ENCODE measurements at places on chromosomes 13 and 19.

DNA sequence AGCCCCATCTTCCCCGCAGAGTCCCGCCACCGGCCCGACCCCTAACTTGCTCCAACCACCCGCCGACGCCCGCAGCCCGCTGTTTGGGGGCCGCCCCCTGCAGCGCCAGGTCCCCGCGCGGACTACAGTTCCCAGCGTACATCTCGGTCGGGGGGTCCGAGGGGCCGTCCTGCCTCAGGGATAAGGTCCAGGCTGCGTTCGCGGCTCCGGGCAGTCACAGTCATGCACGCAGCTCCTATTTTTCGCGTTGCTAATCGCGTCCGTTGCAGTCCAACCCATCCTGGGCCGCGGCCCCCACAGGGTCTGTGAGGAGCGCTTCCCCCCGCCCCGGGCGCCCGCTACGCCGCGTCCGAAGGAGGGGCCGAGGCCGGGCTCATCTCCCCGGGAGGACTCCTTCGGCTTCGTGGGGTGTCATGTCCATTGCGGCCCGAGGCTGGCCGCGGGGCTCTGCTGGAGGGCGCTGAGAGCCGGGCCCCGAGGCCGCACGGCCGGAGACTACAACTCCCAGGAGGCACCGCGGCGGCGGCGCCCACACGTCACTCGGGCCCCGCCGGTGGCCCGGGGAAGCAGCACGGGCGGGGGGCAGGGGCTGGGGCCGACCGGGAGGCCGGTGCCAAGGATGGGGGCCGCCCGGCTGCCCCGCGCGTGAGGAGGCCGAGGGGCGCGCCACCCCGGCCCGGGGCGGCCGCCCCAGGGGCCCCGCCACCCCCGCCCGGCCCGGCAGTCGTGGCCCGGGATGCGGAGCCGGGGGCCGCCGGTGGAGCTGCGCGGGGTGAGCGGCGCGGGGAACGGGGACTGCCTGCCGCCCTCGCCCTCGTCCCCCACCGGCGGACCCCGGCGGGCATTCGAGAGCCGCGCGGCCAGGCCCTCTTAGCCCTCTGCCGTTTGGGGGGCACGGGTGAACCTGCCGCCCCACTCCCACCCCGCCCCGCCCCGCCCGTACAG lies at the start of gene MAP3K10:
TSS of gene MAP3K10 (plus strand) at position 536 of the 945 bp plus-strand sequence. CDS start 606 bp downstream, outside the sequence.
- DNase-seq, result peak; percentile 61

GRCh38 chr13:98992355-98992754 lies 14.5 kb upstream of the DOCK9 start:
- DNase-seq, result no peak

- DNase-seq, result no peak
Observed at GRCh38 chr13:59665732-59666131, 498.0 kb downstream of the DIAPH3 start.

DNA sequence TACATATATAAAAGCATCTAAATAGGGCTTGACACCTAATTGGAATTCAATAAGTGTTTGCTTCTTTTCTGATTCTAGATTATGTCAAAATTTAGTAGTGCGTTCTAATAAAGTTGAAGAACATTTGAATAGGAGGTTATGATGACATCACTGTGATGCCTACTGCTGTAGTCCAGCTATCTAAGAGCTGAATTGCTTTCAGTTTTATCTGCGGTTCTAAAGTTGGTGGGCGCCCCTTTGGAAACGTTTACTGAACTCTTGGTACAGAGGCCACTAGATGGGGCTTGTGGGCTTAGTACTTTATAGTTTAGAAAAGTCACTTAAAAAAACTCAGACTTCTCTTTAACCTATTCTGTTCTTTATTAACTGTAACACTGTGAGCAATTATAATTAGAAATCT lies 776.9 kb downstream of the GPC5 start:
- no peak for DNase-seq

GRCh38 chr19:1451916-1452801 lies 2.2 kb downstream of the APC2 start:
- peak; percentile 82 for DNase-seq

DNA sequence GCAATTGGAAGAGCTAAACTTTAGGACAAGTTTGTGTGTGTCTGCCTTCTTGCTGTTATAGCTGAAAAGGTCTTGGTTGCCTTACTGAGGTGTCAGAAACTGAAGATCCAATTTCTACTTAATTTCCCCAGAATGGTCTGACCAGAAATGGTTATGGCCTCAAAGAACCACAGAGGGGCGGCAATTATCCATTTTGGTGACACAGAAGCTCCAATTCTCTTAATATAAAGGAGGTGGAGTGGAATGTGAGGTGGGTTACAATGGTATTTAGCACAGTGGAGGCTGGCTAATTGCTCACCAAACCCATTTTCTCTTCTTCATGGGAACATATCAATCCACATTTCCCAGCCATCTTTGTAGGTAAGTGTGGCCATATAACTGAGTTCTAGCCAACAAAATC lies 1157.2 kb downstream of the OLFM4 start:
- DNase-seq, result no peak

GRCh38 chr19:12907166-12907565 lies 11.9 kb downstream of the SYCE2 start:
- no peak for DNase-seq

DNA sequence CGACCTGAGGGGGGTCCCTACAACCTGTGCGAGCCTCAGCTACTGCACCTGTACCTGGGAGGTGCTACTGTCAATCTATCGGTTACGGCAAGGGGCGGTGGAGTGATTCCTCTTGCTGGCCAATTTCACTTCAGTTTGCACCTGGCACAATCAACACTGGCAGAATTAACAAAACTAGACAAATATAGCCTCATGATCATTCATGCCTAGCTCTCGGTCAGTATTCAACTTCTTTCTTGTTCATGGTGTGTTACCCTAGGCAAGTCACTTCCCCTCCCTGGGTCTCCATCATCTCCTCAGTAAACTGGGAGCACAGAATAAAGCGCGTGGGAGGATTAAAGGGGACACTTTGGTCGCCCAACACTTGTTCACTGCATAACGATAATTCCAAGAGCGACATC lies 618 bp downstream of the HAUS8 start:
- no peak for DNase-seq

GRCh38 chr13:110536006-110536693 lies 25.4 kb downstream of the RAB20 start:
- DNase-seq, result peak; percentile 44

- DNase-seq, result no peak
Observed at GRCh38 chr13:78762825-78763224, 103.9 kb upstream of the OBI1 start.

DNA sequence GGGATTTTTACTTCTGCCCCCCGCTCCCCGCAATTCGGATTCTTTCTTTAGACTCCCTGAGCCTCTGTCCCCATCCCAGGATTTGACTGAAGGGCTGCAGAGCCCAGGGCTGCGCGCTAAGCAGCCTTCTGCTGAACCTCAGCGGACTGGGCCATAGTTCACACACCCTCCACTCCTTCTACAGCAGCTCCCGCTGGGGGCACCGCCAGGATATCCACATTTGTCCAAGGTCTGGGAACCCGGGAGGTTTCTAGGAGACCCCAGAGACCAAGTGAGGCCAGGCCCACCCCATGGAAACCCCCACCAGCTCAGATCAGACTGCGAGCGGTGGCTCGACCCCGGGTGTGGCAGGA lies 463.3 kb downstream of the ITGBL1 start:
- DNase-seq, result no peak

- no peak for DNase-seq
Observed at GRCh38 chr13:29849071-29849631, 1.3 kb downstream of the UBL3 start.

DNA sequence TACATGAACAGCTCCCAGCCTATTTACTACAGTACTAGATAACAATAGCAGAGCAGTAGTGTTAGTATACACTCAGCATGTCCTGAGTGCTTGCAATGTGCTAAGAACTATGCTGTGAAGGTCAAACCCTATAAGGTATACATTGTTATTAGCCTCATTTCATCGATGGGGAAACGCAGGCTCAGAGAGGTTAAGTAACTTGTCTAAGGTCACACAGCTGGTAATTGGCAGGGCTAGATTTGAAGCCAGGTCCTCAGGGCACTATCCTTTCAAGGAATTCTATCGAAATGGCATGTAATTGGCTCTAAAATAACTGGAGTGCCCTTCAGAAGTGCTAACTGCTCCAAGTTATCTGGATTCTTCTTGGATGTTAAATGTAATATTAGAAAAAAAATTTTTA lies 295.6 kb downstream of the ZNF536 start:
- DNase-seq, result no peak

DNA sequence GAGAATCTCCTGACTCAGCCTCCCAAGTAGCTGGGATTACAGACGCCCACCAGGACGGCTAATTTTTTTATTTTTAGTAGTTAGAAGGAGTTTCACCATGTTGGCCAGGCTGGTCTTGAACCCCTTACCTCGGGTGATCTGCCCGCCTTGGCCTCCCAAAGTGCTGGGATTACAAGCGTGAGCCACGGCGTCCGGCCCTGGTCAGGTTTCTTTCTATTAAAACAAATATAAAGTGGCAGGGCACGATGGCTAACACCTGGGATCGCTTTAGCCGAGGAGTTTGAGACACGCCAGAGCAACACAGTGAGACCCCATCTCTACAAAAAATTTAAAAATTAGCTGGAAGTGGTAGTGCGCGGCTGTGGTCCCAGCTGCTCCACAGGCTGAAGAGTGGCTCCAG lies 1.5 kb upstream of the MED25 start:
- DNase-seq, result no peak

DNA sequence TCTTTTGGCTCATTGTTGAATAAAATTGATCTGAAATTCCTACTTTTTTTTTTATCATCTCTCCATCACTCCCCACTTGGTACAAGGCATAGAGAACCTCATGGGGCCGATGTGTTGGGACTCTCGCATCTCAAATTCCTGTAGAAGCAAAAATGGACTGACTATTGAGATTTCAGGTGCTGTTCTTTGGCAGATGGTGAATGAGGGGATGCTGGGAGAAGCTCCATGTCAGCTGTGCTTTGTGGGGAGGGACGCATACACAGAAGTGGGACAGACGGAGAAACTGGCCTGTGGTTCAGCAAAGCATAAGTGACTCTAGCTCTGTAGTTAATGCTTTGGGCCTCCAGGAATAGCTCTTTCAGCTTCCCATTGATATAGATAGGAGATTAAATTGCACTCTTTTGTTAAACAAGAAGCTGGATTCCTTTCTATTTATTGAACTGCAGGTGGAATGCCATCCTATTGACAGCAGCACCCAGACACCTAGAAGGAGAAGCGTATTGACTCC lies 194.5 kb upstream of the RNF113B start:
- no peak for DNase-seq

DNA sequence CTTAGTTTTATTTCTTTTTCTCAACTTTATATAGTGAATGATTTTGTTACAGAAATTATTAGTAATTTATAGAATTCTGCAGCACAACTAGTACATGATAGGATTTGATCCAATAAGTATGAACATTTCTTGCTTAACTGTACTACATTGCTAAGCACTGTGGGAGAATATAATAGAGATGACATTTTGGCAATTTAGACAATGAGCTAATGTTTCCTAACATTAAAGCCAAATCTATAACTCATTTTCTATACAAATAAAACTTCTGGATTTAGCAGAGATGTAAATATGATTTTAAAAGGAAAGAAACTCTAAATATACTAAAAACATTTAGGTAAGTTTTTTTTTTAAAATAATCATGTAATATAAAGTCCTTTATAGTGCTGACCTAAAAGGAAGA lies 87.3 kb downstream of the FNDC3A start:
- DNase-seq, result no peak

GRCh38 chr13:26247608-26248007 lies 6.3 kb upstream of the CDK8 start:
- DNase-seq, result no peak

Data from anterior cingulate cortex (tissue), 58 donors.